HT-29 (cell line): ENCODE measurements at places on chromosomes 4 and X.

- no peak for DNase-seq
These were observed 285.2 kb upstream of the GATB start for GRCh38 chr4:152045807-152046571.

- DNase-seq, result no peak
These were observed 47.4 kb downstream of the HAUS3 start for GRCh38 chr4:2194496-2194895.

- no peak for DNase-seq
These were observed 113.1 kb downstream of the ATP8A1 start for GRCh38 chr4:42543762-42544161.

DNA sequence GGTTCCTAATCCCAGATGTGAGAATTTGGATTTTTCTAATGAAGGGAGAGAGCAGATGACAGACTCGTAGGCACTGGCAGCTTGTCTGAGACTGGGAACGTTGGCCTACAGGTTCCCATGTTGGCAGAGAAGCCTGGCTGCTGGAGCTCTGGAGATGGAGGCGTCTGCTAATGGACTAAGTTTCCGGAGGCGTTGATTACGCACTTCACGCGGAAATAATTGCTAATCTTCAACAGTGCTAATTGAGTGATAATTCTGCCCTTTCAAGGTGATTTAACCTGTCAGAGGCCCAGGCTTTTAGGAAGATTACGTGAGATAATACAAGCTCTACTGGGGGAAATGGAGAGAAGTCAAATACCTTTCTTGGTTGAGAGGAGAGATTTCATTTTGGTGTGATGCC lies 77.4 kb downstream of the PSAPL1 start:
- no peak for DNase-seq

GRCh38 chr4:143390764-143391163 lies 54.1 kb downstream of the GAB1 start:
- DNase-seq, result no peak

GRCh38 chr4:4492161-4492847 lies 49.5 kb downstream of the STX18 start:
- DNase-seq, result no peak

DNA sequence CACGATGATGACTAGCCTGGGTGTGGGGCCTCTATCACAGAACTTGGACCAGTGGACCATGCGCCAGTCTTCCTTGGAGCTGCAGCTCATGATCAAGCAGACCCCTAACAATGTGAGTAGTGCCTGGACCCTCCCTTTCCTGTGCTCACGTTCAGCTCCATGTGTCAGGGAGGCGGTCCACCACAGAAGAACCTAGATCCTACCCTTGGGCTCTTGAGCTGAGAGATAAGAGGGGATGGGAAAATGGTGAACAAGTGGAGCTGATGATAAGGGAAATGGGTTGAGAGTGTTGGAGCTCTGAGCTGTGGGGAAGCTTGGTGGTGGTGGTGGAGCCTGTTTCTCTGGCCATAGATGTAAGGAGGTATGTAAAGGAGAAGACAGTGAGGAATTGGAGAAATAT lies 13.1 kb downstream of the MED12 start:
- DNase-seq, result no peak

GRCh38 chrX:46647251-46647650 lies 73.7 kb downstream of the CHST7 start:
- DNase-seq, result no peak

GRCh38 chrX:69109706-69110105 lies 55.5 kb downstream of the PJA1 start:
- DNase-seq, result peak; percentile 20

DNA sequence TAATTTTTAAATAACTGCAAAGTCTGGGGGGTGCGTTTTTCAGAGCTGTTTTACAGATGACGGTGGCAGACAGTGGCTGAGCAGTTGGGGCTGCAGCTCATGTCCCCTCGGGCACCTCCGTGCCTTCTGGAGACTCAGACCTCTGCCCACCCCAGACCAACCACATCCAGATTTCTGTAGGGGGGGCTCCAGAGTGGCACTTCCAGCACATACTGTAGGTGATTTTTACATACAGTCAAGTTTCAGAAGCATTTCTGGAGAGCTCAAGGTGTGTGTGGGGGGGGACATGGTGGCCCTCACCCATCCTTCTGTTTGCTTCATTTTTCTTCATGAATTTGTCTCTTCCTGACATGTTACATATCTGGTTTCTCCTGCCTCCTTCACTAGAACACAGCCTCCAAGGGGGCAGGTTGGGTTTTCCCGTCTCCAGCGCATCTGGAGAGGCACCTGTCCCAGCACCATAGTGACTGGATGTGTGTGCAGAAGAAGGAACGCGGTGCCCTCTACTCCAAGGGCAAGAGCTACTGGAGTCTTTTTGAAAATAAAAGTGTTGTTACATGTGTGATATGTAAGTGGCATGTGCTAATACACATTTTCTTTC lies 37.5 kb downstream of the TMEM271 start:
- no peak for DNase-seq

DNA sequence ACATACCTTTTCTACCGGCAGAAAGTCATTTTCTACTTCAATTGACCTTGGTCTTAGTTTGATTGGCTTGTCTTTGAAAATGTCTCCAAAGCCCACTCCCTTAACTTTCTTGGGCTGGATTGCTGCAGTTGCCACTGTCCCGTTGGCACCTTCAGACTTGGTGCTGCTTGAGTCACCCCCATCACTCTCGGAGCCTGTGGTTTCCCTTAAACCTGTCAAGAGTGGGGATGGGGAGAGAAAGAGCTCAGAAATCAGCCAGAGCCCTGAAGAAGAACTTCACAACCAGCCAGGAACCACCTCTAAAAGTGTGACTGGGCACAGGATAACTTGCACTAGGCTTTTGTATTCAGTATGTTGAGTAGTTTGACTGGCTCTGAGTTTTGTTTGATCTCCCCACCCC lies 168.5 kb upstream of the MAP3K15 start:
- no peak for DNase-seq

- DNase-seq, result no peak
These were observed 80.0 kb downstream of the SH3KBP1 start for GRCh38 chrX:19807414-19807813.

DNA sequence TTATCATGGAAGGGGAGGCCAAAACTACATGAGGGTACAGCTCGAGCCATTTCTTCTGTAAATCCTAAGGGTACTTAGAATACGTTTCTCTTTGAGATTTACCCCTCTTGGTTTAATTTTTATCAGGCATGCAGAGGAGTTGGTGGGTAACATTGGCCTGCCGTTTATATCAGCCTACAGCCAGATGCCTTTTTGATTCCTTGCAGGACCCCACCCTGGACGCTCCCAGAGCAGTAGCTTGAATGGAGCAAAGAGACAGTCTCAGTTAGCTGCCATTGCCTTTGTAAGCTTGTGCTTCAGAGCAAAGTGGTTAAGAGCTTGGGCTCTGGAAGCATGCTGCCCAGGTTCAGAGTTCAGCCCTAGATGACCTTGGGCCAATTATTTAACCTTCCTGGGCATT lies 9.0 kb downstream of the DOCK11 start:
- no peak for DNase-seq

GRCh38 chr4:52546449-52546848 lies 112.7 kb downstream of the USP46 start:
- no peak for DNase-seq

DNA sequence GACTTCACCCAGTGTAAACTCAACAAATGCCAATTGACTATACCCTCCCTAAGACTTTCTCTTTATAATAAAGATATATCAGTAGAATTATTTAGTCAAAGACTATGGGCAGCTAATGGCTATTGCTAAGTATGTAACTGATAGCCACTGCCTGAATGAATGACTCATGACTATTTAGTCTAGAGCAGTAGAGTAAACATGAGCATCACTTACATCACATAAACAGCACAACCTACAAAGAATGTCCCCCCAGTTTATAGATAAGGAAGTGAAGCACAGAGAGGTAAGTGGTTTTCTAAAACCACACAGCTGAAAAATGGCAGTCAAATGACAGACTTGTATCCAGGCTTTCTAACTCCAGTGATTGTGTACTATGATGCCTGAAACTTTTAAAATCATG lies 507.0 kb downstream of the PPARGC1A start:
- DNase-seq, result no peak

GRCh38 chr4:114180481-114180880 lies 201.0 kb upstream of the ARSJ start:
- DNase-seq, result peak; percentile 58

DNA sequence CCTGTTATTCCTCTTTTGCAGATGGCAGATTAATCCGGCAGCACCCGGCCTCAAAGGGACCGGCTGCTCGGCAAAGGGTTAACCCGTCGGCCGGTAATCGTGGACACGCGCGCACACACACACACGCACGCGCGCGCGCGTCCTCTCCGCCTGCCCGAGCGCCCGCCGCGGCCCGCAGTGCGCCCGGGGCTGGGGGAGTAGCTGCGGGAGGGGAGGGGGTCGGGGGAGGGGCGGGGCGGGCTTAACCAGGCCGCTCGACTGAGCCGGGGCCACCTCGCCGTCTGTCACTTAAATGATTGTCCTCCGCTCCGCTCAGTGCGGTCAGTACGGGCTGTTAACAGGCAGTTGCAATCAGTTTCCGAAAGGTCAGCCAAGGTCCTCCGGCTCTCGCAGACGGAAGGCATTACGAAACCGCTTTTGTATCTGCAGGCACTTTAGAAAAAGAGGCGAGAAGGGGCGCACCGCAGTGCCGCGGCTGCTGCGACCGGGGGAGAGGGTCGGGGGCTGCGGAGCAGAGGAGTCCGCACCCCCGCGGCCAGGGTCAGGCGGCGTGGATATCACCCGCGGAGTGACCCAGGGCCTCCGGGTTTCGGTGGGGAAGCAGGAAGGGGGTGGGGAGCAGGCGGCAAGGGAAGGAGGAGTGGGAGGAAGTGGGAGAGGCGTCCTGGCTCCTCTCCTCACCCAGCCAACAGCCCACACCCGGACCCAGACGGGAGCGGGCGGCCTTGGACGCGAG lies 57.3 kb upstream of the BCOR start:
- no peak for DNase-seq

DNA sequence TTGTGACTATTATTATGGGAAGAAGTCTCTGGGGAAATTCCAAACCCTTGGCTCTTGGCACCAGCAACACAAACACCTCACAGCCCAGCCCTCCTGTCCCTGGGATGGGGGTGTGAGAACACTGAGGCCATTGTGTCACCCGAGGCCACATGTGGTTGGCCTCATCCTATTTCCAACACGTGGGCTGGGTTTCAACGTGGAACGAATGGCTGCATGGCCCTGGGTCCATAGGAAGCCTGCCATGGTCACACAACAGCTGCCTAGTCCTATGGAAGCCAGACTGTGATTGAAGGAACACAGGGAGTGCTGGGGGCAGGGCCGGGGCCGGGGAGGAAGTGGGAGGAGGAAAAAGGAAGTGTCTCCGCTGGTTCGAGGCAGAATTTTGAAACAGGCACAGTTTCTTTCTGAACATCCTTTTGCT lies 10.0 kb downstream of the CLCN4 start:
- DNase-seq, result no peak

DNA sequence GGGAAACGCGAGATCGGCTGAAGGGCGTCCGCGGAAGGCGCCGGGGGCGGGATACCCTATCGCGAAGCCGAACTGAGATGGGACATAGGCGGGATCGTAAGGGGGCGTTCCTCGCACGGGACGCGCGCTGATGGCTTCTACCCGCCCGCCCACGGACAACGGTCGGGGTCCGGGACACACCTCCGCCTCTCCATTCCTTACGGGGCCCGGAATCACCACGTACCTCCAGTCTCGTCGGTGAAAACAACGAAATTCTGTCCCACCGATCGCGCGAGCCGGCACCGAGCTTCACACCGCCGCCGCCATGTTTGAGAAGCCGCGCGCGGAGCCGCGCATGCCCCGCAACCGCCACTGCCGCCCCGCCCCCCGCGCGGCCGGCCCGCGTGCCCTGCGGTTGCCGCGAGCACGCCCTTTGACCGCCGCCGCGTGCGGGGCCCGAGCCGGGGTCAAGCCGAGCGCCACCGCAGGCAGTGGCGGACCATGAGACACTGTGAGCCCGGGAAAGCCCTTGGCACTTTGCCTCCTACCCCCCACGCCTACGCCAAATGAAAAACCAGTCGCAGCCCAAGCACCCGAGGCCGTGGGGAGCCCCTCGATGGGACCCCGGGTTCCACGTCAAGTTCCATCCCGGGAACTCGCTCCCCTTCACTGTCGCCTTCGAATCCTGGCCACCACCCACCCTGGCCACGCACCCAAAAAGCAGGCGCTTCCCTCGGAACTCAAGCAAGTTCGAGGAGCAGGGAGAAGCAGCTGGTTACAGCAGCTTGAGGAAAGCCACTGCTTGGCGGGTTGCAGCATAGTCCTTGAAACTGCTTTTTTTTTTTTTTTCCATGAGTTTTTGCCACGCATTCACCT lies at the start of gene SCML2:
TSS of gene SCML2 (minus strand) at position 320 of the 855 bp plus-strand sequence. CDS start 20,617 bp downstream, outside the sequence.
- no peak for DNase-seq

DNA sequence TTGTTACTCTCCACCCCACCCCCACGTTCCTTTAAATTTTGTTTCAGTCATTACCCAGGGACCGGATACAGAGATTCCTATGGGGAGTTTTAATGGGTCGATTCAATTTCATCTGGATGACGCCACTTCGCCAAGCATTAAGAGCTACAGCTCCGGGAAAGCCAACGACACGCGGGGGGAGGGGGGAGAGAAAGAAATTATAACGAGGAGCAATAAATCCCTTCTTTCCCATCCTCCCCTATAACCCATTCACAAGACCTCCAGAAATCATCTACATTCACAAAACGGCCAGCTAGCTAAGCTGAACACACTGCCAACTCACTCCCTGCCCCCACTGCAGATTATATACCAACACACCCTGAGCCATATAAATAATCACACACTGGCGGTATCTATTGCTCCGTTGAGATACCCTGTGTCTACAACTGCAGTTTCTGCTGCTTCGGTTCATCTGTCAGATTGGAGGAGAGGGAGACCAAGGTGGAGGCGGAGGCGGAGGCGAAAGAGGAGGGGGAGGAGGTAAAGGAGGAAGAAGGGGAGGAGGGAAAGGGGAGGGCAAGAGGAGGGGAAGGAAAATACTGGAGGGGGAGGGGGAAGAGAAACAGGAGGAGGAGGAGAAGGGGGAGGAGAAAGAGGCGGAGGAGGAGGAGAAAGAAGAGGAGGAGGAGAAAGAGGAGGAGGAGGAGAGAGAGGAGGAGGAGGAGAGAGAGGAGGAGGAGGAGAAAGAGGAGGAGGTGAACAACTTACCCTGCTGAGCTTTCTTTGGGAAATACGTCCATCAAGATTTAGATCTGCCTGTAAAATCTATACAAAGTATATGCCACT lies 113.9 kb upstream of the VAMP7 start:
- DNase-seq, result peak; percentile 51

DNA sequence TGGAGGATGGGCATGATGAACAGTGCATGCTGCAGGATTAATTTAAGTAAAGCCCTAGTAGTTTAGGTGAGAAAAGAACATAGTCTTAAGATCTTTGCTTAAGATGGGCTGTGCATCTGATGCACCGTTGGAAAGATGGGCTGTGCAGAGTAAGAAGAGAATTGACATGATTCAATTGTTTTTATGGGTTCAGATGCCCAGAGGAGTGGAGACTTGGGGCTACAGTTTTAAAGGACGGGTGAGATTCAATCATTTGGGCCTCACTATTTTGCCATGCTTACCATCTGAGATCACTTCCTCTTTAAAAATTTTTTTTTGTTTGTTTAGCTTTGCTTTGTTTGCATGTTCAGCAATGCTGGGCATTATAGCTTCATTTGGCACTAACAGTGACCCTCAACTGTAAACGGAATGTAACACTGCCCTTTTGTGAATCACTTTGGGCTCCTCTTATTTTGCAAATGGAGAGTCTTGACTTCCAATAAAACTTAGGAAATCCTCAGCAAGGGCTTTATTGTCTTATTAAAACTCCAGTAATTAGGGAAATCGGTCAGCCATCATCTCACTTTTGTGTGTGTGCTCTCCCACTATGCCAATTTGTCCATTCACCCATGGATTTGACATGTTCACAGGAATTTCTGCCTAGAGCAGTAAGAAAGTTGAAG lies 216.1 kb upstream of the TLL1 start:
- DNase-seq, result no peak

- no peak for DNase-seq
These were observed 577 bp upstream of the YIPF7 start for GRCh38 chr4:44652002-44652401.
